ENCODE measurements at places on chromosomes 1 and 21.

DNA sequence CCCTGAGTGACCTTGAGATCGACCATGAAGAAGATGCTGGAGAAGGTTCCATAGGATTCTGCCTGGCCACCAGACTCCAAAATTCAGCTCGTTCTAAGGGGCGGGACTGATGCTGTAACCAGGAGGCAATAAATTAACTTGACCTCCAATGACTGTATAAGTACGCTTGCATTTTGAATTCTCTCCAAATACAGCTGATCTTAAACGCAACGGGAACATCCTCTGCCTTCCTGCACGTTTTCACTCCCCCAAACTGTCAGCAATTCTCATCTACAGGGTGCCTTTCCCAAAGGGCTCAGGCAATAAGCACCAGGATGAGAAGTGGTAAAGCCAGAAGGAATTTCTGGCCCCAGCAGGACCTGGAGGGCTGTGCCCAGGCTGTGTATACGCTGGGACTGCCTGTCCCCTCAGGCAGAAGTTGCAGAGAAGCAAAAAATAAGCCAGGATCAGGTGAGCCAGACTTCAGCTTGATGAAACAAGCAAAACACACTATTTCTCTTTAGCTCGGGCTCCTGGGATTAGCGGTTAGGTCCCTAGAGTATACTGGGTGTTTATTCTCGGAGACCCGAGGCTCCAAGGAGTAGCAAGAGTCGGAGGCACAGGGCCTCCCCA is 124.8 kb downstream of the LRIG2 start:
- DNase-seq = no peak

DNA sequence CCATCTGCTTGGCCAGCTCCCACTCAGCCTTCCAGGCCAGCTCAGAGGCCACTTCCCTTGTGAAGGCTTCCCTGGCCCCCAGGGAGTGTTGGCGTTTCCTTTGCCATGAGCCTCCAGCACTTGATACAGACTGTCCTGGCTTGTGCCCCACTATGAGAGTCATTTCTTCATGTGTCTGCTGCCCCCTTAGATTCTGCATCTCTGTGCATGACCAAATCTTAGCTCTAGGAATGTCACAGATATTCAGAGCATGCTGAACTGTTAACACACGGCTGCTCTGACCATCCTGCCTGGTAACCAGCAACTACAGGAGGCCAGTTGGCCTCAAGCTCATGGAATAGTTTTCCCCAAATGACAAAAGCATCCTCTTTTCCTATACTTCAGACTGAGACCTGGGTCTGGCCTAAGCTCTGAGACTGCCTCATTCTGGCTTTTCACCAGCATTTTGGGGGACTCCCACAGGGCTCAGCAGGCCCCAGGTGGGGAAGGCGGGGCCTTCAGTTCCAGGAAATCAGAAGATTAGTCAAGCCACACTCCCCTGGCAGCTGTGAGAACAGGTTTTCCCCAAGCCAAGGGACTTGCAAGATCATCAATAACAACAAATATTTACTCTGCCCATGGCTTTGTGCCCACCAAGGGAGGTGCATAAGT is 182.6 kb upstream of the EDN2 start:
- DNase-seq = peak; percentile 68

- DNase-seq = no peak
Measured at GRCh38 chr1:51559064-51559500, 40.0 kb upstream of the EPS15 start.

GRCh38 chr1:61496501-61496900 is 228.4 kb downstream of the TM2D1 start:
- DNase-seq = no peak

DNA sequence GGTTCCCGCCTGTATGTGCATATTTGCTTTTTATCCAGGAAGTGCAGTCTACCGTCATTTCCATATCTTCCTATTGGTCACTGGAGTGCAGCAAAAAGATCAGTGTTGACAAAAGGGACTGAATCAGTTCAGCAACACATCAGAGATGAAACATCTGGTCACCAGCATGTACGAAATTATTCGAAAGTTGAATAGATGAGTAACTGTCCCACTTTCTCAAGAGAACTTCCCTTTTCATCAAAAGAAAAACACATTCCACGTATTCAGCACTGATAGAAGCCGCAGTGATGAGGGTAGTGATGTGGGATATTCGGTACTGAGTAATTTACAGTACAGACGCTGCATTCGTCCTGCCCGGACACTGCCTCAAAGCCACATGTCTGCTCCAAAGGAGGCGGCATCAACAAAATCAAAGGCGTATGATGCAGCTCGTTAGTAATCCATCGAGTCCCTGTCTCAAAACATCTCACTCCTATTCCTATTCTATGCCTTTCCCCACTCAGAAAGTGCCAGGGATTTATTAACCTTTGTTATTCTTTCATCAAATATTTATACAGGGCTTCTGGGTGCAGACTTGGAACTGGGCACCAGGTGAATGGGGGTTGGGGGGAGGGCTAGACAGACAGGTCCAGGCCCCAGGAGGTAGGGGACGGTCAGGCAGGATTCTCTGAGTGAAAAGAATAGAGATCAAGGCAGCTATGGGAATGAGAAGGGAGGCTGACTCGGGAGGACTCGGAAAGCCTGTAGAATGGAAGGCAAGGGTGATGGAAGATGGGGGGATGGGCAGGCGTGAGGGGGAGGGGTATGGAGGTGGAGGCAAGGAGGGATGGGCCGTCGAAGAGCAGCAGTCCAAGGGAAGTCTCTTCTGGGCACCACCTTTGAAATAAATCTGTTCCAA is 79.5 kb upstream of the SLC45A1 start:
- DNase-seq = no peak

DNA sequence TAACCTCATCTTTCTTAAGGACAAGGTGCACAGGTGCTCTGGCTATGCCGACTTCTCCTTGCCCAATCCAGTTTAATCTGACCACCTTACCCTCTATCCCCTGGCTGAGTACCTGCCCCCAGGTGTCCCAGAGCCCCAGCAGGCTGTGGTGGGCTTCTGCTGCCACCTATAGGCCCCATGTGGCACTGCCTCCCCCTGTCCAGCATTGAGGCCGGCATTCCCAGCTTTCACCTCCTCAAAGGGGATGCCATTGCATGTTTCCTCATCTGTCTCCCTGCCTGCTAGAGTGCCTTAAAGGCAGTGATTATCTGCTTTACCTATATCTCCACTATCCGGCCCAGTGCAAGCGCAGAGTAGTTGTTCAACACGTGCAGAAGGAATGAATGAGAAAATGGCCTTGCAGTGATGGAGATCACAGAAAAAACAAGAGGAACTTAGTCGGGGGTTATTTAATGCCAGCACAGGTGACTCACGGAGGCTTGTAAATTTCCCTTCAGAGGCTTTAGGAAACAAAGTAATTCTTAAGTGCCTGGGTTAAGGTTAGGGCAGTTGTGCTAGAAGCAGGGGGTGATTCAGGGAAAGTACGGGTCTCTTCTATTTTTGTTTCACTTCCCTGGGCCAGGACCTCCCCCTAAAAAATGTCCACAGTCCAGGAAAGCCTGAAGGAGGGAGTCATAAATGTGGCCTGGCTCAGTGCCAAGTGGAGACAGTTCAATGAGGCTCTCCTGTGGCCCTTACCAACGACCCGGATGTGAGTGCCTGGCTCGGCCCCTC is 131.8 kb upstream of the NGF start:
- DNase-seq = peak; percentile 94

- no peak for DNase-seq
Measured at GRCh38 chr1:202088206-202088605, 34.5 kb upstream of the GPR37L1 start.

- peak; percentile 33 for DNase-seq
Measured at GRCh38 chr21:39444421-39445180, 977 bp downstream of the LCA5L start.
